ENCODE measurements at places on chromosomes 7 and 10. TPM values are rescaled to one million over a fixed set of nuclear protein-coding genes. Genes with fewer than 3 reads are reported as not detected.

Gene CNPY1
- polyA plus RNA-seq, result 0.05 TPM

Gene CYP2C19
- 0.02 TPM for polyA plus RNA-seq

Gene NXPH1
- 0.07 TPM for polyA plus RNA-seq

Gene PNLIP
- polyA plus RNA-seq, result 0.18 TPM

- no peak for DNase-seq
Observed at GRCh38 chr7:21383227-21384220, 44.4 kb upstream of the SP4 start.

DNA sequence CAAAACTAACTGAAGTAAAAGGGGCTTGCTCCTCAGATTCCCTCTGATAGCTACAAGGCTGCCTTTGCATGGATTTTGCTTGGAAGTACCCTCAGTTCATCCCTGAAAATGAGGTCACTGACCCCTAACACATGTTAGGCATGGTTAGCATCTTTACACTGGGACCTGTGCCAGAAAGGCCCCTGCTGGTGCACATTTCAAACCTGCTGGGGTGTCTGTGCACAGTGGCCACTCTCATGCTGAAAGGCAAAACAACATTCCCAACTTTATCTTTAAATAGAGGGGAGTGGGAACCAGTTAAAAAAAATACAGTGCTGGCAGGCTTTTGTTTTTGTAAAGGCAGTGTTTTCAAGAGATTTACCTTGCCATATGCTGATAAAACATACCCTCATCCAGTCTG, 99.1 kb downstream of the ANK3 start:
- no peak for DNase-seq

- no peak for DNase-seq
Observed at GRCh38 chr7:17212188-17212587, 86.3 kb upstream of the AHR start.

DNA sequence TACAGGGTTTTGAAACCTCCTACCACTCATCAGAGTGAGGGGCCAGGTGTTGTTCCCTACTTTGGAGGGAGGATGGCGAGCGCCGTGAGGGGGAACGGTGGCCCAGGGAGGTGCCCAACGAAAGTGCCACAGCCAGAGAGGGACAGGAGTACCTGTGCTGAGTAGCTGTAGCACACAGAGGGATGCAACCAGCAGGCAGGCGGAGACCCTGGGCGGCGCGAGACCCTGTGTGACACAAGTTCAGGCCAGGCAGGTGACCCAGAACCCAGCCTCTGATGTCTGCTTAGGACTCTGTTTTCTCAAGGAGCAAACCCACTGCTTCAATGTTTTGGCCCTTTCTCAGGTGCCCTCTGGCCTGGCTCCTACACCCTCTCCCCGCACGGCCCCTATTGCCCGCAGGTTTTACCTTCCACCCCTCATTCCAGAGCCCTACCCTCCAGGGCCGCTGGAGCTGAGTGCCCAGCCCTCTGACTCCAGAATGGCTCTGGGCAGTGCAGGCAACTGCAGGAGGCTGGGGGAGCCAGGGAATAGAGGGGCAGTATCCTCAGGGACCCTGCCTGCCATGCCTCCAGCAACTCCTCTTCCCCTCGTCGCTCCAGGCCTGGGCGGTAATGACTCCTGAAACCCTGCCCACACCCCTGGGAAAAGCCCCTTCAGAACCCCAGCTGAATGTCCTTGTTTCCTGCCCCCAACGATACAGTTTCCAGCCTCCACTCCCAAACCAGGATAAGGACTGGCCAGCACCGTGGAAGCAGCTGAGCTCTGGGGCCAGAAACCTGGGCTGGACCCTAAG, 164.1 kb upstream of the RHEB start:
- DNase-seq, result no peak

GRCh38 chr10:122034149-122034756, 45.3 kb downstream of the TACC2 start:
- no peak for DNase-seq

DNA sequence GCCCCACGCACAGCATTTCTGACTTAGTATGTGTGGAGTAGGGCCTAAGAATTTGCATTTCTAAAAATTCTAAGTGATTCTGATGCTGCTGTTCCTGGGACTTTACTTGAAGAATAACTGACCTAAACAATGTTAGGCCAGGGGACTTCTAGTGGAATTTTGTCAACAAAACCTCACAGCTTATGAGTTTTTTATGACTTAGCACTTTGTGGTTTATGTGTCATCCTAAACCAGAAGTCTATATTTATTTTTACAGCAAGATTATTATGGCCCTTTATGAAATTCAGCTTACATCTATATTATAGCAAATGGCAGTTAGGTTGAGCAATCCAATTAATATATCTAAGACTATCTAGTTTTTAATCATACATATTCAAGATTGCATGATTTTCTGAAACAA, 24.6 kb upstream of the BET1 start:
- DNase-seq, result no peak

DNA sequence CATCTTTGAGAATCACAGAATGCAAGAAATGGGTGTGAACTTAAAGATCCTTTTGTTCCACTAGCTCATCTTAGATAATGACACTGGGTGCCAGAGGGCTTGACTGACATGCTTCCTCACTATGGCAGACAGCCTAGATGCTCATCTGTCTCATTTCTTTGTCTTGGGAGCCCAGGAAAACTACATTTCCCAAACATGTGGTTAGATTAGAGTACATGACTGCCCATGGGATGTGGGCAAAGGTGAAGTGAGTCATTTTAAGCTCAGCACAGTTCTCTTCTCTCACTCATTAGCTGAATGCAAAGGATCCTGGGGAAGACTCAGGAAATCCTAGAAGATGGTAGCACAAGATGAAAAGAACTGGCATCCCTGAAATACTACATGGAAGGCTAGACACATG, 32.5 kb upstream of the TBX20 start:
- no peak for DNase-seq

DNA sequence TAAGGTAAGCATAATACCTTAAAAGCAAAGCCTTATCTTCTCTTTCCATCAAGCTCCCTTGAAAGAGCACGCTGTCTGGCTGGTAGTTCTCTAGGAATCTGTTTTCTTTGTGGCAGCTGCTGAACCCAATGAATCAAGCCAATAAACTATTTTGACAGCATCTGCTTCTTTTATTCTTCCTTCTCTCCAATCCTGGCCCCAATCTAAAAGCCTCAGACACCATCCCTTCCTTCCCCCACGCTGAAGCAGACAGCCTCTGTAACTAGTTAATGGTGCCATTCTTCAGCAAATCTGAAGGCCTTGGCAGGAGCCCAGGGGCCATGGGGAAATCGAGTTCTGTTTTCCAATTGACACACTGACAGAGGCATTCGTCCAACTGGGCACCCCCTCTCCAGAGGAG, 186.6 kb upstream of the LYZL1 start:
- DNase-seq, result no peak

- DNase-seq, result no peak
Observed at GRCh38 chr10:59517341-59517899, 155.1 kb upstream of the FAM13C start.

GRCh38 chr10:88794731-88795130, 7.8 kb upstream of the LIPM start:
- DNase-seq, result no peak

- DNase-seq, result no peak
Observed at GRCh38 chr7:67432536-67433234, 436.1 kb downstream of the TYW1 start.

GRCh38 chr10:10865913-10866312, 151.8 kb upstream of the CELF2 start:
- no peak for DNase-seq

DNA sequence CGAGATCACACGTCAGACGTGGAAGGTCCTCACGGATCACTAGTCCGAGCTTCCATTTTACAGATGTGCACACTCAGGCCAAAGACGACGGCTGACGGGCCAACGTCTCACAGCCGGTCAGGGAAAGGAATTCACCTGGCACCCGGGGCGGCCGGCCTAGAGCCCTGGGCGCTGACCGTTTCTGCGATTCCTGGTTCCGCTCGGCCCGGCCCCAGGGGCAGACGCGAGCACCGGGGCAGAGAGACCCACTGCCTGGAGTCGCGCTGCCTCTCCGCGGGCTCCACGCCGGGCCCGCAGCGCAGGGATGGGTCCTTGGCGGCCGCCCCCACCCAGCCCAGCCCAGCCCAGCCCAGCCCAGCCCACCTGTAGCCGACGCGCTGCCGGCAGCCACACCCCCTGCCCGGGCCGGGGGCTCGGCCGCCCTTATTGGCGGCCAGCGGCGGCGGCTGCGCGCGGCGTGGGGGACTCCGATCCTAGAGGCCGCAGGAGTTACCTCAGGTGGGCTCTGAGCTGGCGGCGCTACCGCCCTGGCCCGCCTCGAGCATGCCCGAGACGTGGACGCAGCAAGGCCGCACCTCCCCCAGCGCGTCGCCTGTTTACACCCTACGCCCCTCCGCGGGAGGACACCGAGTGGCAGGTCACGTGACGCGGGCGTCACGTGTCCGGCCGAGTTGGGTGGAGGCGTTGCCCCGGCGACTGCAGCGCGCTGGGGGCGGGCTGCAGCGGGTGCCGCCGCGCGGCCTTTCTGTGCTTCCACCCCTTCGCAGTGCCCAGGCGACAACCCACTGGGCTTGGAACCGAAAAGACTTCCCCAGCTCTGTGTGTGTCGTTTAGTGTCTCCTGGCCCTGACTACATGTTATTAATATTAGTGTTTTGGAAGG, 78.1 kb downstream of the ZFAND4 start:
- DNase-seq, result peak; percentile 95

- DNase-seq, result no peak
Observed at GRCh38 chr7:45646996-45647825, 73.0 kb downstream of the ADCY1 start.

DNA sequence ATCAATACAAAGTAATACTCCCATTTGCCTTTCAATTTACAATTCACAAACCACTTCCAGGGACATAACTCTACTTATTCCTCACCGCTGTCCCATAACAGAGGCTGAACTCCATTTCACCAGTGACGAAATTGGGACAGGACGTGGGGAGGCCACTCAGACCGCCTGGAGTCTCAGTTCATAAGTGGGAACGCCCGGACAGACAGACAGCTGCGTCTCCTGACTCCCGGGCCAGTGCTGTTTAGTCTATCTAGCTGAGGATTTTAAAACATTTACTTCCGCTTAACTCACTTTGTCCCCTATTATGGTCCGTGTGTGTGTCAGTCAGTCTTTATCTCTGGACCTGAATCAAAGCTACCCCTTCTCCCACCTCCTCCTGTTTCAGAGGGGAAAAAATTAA, 67.4 kb upstream of the ZNF438 start:
- DNase-seq, result no peak

GRCh38 chr7:24898691-24899090, 81.3 kb downstream of the OSBPL3 start:
- DNase-seq, result no peak

- DNase-seq, result no peak
Observed at GRCh38 chr7:45704683-45705016, 130.5 kb downstream of the ADCY1 start.

GRCh38 chr7:33870120-33870519, 35.2 kb upstream of the BMPER start:
- DNase-seq, result no peak

DNA sequence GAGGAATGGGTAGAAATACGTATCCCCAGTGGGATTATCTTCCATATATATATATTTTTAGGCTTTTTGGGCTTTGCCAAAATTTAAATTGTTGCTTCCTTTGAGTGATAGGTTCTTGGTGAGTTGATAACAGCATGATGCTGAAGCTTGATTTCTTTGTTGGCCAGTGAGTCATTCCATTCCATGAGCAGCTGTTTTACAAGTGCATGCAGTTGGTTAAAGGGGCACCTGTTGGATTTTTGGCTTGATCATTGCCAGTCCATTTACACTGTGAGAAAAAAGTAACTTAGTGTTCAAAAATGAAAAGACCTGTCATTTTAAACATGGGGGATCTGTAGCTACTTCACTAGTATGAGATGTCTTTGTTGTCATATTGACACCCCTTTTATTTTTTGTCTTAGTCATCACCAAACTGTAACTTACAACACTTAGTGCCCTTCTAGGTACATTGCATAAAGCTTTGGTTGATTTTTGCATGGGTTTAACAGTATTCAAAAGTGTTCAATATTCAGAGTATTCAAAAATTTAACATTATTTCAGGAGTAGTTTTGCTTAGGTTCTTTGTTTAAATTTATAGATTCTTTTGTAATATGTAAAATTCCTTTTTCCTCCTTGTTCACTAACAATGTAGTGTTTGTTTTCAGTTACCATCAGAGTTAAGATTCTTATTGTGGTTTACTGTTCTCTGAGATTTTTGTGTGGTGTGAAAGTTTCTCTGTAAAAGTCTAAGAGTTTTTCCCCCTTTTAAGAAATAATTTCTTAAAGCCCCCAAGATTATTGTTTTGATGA, 8.8 kb downstream of the AKAP9 start:
- DNase-seq, result no peak

GRCh38 chr10:98030093-98030821, at the start of gene CRTAC1:
Gene CRTAC1 (minus strand): TSS chr10:98030621. CDS start chr10:98030472, 149 bp downstream.
- no peak for DNase-seq

DNA sequence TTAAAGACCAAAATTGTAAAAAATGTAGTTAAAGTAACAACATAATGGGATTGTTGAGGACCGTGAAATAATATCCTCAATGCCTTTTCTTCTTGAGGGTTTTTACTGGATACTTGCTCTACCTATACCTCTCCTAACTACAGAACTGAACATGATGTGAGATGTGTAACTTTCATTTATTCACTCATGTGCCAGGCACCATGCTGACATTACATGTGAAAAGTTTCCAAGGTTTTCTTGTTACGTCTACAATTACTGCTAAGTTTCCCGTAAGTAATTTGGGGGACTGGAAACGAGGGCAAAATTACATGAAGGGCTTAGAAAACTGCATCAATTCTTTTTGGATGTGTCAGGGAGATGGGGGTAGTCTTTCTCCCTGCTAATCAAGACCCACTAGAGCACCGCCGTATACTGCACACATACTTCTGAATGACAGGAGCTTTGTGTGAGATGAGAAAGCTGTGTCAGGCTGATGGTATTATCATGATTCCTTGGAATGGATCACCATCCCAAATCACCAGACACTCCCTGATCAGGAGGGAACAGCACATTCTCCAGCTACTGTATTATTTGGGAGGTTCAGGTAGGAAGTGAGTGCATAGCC, 41.8 kb downstream of the PTPRZ1 start:
- DNase-seq, result no peak

DNA sequence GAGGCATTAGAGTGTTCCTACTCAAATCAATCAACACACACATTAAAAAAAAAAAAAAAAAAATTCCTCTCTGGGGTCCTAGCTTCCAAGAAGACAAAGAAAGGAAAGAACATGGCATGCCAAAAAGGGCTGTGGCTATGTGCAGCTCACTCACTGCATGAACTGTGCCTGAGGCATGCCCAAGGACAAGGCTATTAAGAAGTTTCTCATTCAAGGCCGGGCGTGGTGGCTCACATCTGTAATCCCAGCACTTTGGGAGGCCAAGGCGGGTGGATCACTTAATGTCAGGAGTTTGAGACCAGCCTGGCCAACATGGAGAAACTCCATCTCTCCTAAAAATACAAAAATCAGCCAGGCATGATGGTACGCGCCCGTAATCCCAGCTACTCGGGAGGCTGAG, 41.9 kb upstream of the PPP3CB start:
- DNase-seq, result no peak

GRCh38 chr10:76884673-76885275, 752.8 kb downstream of the KCNMA1 start:
- DNase-seq, result no peak

GRCh38 chr7:70775570-70776156, 356.3 kb upstream of the GALNT17 start:
- peak; percentile 34 for DNase-seq
